ENCODE measurements at places on chromosomes 12 and 14. TPM values are rescaled to one million over a fixed set of nuclear protein-coding genes. Genes with fewer than 3 reads are reported as not detected.

GLT8D2 gene
- total RNA-seq = 24.3 TPM

SDS gene
- total RNA-seq = not detected

CLEC6A gene
- total RNA-seq = not detected

ANHX gene
- not detected for total RNA-seq
